Camera-type eye (tissue), 1 donor: ENCODE measurements at places on chromosomes 6 and 20. TPM values are rescaled to one million over a fixed set of nuclear protein-coding genes. Genes with fewer than 3 reads are reported as not detected.

The HUS1B gene
- total RNA-seq = 4.9 TPM

The RSPO3 gene
- 9.5 TPM for total RNA-seq

The TP53TG5 gene
- not detected for total RNA-seq

The MAP7 gene
- total RNA-seq = 40.2 TPM

The SAMD5 gene
- 23.1 TPM for total RNA-seq

The UBR2 gene
- 48.9 TPM for total RNA-seq

The TUBB2B gene
- total RNA-seq = 434 TPM

The TMEM30A gene
- 133 TPM for total RNA-seq

The WFDC10B gene
- total RNA-seq = not detected

The VGLL2 gene
- 2.8 TPM for total RNA-seq

The GSTA2 gene
- total RNA-seq = not detected

The FAM209A gene
- total RNA-seq = 0.77 TPM

The PAQR8 gene
- total RNA-seq = 24.4 TPM

The LAMA4 gene
- total RNA-seq = 166 TPM

The MAP3K4 gene
- 70.9 TPM for total RNA-seq

The DYNLT2 gene
- total RNA-seq = 6.4 TPM

The MOXD1 gene
- total RNA-seq = 16.7 TPM

The AVP gene
- total RNA-seq = not detected

The HINT3 gene
- total RNA-seq = 46.2 TPM

The SSTR4 gene
- total RNA-seq = not detected

The COX4I2 gene
- total RNA-seq = 3.2 TPM

The IRF4 gene
- 7.6 TPM for total RNA-seq

The PSMB9 gene
- total RNA-seq = 4.0 TPM

The TFAP2D gene
- total RNA-seq = 1.3 TPM

The TBPL1 gene
- 30.3 TPM for total RNA-seq

The WFDC2 gene
- total RNA-seq = 2.4 TPM

The PTCRA gene
- total RNA-seq = not detected

The DEFB112 gene
- not detected for total RNA-seq

The MUC21 gene
- 0.11 TPM for total RNA-seq

The MOCS1 gene
- total RNA-seq = 20.8 TPM

The SPATA25 gene
- total RNA-seq = 7.6 TPM

The RSPO4 gene
- total RNA-seq = 0.66 TPM

The FITM2 gene
- 9.3 TPM for total RNA-seq

The DNAH8 gene
- total RNA-seq = 0.27 TPM

The SLC26A8 gene
- 1.4 TPM for total RNA-seq

The FAM229B gene
- total RNA-seq = 26.5 TPM

The ZKSCAN4 gene
- total RNA-seq = 12.1 TPM

The SALL4 gene
- 1.8 TPM for total RNA-seq

The REM1 gene
- 3.3 TPM for total RNA-seq

The HRH3 gene
- total RNA-seq = 1.3 TPM

The ANGPT4 gene
- 0.60 TPM for total RNA-seq

The CD109 gene
- total RNA-seq = 17.0 TPM

The SLC22A7 gene
- total RNA-seq = not detected

The TRAPPC3L gene
- 0.38 TPM for total RNA-seq

The PRRT1 gene
- 1.6 TPM for total RNA-seq

The SOX18 gene
- total RNA-seq = 7.1 TPM

The MYL9 gene
- 15.0 TPM for total RNA-seq

The SYNDIG1 gene
- 17.6 TPM for total RNA-seq
